Stimulated activated CD4-positive, alpha-beta T cell treated with anti-CD3 and anti-CD28 coated beads, Interleukin-2, amount 100 ng/mL, for 24 hours (primary cell): ENCODE measurements at places on chromosomes 1 and 21.

GRCh38 chr1:53540604-53541262 lies 81.5 kb downstream of the DMRTB1 start:
- no peak for DNase-seq

DNA sequence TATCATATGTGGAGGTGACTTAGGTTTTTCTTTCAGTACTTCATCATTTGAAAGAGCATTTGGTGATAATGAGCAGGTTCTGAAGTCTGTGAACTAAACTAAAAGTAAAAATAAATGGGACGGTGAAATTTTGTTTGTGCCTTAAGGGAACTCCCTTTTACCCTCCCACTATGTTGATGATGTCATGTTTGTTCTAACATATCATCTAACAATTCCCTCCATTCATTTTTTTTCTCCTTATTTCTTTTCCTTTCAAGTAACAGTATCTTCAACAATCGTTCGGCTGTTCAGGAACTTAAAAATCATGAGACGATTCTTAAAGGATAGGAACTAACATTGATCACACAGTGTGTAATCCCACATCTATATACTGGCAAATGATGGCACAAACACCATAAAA lies 30.0 kb upstream of the IRF2BP2 start:
- DNase-seq: no peak

DNA sequence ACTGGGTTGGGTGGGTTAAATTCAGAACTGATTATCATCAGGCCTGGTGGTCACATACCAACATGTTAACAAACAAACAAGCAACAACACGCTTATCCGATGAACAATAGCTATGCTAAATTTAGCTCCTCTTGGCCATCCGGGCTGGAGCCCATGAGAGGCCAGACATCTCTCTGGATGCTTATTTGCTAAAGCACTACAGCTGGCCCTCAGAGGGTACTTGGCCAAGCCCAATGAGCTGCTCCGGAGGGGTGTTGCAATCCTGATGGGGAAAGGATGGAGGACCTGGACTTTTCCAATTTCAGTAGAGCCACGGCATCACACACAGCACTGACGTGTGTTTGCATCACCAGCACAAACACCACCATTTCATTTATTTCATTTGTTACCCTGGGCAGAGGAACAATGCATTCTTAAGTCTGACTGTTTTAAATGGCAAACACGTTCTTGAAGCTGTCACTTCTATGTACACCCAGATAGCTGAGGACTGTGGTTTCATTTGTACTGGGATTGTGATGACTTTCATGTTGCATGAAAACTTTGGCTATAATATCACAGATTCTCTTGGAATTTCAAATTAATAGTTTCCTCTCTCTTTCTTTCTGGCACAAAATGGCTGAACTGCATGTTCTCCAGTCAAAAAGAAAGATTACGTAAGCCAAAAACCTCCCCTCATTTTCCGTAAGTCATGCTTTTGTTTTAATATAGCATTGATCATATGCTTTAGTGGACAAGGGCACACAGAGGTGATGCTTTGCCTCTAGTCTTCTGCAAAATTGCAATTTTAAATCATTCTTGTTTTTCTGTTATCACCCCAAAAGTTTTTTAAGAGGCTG lies 359.8 kb upstream of the KAZN start:
- no peak for DNase-seq

DNA sequence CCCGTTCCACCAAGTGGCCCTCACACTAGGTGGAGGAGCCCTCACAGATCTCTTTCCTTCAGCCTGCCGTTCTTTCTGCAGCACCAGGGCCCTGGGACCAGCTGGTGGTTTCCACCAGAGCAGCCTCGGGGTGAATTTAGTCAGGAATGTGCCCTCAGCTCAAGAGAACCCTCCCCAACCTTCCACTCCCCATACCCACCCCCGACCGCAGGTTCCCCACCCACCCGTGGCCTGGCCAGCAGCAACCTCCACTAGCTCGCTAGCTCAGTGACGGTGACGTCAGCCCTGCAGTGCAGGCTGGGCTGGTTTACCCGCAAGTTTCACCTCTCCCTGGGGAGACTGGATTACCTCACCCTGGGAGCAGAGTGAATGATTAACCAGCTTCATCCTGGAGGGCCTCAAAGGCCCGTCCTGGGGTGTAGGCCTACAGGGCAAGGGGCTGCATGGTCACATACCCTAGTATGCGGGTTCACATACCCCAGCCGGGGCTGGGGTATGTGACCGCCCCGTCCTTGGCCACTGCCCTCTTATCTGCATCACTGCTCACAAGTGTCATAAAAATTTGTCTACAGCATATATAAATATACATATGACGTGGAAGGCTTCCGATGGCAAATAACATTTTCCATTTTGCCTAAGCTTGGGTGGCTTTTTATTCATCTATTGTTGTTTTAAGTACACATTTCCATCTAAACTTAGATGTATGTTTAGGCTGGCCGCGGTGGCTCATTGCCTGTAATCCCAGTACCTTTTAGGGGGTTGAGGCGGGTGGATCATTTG lies 24.5 kb downstream of the ELF3 start:
- DNase-seq: no peak

GRCh38 chr1:119542492-119542946 lies 35.5 kb downstream of the HSD3B1 start:
- no peak for DNase-seq

DNA sequence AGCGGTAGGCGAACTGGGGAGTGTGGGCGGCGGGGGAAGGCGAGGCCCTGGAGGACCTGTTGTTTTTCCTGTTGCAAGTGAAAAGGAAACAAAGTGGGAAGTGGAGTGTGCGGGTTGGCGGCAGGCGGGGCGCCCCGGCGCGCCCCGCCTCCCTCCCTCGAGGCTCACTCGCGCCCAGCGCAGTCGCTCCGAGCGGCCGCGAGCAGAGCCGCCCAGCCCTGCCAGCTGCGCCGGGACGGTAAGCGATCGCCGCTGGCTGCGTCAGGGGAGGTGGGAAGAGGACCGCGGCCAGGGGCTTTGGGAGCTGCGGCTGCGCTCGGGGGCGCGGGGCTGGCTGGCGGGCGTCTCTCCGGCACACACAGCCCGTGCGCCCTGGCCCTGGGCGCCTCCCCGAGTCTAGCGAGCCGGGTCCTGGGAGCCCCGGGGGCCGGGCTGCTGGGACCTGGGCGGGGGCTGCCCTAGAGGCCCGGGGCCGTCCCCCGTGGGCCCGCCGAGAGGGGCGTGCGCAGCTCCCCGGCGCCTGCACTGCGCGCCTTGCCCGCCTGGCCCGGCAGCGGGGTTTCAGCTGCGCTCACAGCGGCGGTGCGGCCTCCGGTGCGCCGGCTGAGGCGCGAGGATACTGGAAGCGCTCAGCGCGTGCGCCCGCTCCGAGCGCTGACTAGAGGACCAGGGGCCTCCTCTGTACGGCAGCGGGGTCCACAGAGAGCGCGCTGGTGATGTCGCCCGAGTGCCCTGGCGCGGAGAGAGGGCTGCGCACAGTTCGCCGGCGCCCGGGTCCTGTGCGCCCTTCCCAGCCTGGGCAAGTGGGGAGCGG lies at the start of gene PIK3CD:
Gene PIK3CD (plus strand): TSS at position 167 of the 814 bp plus-strand sequence. CDS start 58,725 bp downstream, outside the sequence.
- peak; percentile 51 for DNase-seq

DNA sequence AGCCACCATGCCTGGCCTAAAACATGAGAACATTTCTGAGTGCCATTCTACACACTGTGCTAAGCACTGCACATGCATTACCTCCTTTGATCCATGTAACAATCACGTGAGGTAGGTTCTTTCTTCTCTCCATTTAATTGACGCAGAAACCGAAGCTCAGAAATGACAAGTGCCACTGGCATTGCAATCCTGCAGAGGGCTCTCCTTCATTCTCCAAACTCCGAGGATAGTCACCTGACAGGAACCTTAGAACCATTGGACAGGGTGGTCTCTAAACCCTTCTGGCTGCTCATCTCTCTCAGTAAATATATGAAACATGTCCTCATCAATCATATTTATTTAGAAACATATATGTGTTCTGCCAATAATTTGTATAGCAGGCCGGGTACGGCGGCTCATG lies 167.1 kb upstream of the JUN start:
- DNase-seq: no peak

DNA sequence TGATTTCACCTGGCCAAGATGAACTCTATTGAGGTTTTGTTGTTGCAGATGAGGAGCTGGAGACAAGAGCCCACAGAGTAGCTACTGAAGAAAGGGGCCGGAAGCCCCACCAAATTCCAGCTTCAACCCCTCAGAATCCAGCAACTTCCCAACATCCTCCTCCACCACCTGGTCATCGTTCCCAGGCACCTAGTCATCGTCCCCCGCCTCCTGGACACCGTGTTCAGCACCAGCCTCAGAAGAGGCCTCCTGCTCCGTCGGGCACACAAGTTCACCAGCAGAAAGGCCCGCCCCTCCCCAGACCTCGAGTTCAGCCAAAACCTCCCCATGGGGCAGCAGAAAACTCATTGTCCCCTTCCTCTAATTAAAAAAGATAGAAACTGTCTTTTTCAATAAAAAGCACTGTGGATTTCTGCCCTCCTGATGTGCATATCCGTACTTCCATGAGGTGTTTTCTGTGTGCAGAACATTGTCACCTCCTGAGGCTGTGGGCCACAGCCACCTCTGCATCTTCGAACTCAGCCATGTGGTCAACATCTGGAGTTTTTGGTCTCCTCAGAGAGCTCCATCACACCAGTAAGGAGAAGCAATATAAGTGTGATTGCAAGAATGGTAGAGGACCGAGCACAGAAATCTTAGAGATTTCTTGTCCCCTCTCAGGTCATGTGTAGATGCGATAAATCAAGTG lies 14.3 kb downstream of the CD2 start:
- DNase-seq: no peak

DNA sequence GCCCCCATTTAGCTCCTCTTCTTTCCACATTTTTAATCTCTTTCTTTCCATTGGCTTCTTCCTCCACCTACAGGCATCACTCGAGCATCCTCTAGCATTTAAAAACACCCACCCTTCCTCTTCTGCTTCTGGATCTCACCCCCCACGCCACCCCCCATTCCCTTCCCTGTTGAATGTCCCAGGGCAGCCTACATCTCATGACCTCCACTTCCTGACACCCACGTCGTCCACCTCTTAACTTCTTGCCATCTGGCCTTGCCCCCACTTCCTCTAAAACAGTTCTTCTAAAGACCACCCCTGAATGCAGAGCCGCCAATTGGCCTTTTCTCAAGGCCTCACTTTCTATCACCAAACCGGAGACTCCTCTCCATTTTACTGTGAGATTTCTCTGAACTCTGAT lies 6.1 kb upstream of the ETNK2 start:
- no peak for DNase-seq

DNA sequence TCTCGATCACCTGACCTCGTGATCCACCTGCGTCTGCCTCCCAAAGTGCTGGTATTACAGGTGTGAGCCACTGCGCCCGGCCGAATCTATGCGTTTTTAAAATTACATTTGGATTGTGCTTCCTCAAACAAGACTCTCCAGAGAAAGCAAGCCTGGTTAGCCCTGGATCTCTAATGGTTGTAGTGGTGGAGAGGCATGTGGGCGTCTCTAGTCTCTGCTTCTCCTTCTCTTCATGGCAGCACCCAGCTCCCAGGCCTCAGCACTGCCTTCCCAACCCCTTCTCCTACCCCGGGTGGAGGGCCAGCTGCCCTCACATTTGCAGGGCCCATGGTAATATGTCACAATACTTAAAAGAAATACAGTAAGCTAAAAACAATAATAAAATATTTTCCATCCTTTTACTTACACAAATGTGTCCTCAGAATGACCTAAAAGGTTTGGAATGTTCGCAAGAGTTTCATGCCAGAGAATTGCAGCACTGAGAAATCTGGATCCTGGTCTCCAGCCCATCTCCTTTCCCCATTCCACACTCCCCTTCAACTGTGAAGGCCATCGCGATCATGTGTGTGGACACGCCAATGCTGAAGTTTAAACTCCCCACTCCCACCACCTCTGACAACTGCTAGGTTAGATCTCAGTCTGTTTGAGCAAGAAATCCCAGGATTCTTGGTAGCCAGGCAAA lies 7.0 kb downstream of the OR14I1 start:
- DNase-seq: no peak

- no peak for DNase-seq
Observed at GRCh38 chr1:208149776-208150514, 94.2 kb downstream of the PLXNA2 start.

- DNase-seq: no peak
Observed at GRCh38 chr1:42944246-42944928, 14.3 kb downstream of the SLC2A1 start.

DNA sequence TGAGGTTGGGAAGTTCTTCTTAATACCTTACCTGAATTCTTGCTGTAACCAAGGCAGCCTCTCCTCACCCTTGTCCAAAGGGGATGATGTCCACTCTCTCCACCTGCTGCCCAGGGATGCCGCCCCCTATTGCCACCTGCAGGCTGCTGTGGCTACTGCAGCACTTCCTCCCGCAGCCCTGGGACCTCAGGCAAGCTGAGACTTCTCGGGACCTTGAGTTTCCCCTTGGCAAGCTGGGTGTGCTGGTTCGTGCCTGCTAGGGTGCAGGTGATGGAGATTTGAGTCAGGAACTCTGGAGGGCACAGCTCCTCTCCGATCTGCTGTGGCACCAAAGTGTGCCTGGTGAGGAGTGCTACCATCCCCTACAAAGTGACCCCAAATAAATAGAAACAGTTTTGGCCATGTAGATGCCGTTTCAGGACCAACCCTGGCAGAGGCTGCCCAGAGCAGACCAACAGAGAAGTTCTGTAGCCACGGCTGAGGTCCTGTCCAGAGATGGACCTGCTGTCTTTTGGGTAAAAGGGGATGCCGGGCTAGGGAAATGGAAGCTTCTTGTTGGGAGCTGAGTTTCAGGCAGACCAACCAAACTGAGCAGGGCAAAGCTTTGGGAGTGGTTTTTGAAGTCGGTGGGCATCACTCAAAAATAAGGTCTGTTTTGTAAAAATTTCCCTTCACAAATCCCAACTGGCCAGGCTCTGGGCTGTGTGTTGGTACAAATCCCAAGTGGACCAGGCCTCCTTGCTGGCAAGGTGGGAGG lies 31.7 kb downstream of the RUNX3 start:
- DNase-seq: peak; percentile 55

DNA sequence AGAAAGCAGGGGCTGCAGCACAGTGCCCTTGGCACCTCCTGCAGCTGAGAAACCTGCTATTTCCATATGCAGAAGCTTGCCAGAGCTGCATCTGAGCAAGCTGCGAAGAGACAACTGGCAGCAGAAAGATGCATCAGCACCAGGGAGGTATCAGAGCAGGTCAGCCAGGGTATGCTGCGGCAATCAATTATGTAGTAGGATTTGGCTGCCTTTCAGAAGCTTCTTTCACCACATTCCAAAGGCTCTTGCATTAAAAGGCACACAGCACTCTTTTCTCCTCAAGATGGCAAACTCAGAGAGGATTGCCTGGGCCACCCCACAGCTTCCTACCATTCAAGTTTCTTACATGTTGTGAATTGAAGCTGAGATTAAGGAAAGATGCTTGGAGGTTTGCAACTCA lies 47.6 kb upstream of the RAP1A start:
- DNase-seq: no peak

- DNase-seq: no peak
Observed at GRCh38 chr1:87783315-87783714, 454.6 kb downstream of the LMO4 start.

DNA sequence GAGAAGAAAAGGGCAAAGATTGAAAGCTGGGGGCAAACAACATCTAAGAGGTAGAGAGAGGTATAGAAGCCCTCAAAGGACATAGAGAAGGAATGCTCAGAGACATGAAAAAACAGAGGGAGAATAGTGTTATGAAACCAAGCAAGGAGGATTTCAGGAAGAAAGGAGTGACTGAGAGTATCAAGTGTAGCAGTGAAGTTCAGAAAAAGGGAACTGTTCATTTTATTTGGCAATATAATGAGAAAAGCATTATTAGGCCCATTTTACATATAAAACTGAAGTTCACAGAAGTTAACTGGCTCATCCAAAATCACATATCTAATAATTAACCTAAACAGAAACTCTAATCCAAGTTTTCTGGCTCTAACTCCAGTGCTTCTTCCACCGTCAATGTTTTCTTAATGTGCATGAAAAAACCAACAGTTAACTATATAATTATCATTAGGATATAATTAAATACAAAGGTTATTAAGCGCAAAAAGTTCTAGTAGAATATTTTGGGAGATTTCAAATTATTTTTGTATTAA lies 17.7 kb downstream of the NEXN start:
- DNase-seq: no peak
